Stimulated activated CD8-positive, alpha-beta memory T cell treated with anti-CD3 and anti-CD28 coated beads, Interleukin-15, amount 100 ng/mL, for 1 hour (primary cell): ENCODE measurements at places on chromosomes 3 and 15.

DNA sequence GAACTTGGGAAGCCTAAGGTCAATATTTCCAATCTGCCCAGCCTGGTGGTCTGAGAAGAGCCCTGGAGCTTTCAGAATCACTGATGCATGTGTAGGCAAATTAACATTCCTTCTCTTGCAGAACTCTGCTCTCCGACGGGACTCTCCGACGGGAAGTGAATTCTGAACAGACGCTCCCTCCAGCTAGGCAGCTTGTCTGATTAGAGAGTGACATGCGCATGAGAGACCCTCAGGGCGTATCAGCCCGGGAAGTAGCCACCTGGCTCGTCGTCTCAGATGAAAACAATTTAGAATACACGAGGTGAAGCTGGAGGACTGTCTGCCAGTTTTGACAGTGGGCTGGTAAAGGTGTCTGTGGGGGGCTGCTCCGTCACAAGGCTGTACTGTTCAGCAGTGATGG, 103.1 kb downstream of the DGKG start:
- DNase-seq, result no peak

DNA sequence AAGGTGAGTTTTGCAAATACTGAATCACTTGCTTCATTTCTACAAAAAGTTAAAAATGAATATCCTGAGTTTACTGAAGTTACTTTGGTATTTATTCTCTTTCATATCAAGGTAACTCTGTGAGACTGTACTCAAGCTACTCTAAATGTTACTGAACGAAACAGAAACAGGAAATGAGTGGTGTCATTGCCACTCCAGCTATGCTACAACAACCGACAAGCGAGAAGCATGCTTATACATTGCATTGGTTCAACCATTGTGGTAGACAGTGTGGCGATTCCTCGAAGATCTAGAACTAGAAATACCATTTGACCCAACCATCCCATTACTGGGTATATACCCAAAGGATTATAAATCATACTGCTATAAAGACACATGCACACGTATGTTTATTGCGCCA, 313.2 kb upstream of the THBS1 start:
- no peak for DNase-seq

DNA sequence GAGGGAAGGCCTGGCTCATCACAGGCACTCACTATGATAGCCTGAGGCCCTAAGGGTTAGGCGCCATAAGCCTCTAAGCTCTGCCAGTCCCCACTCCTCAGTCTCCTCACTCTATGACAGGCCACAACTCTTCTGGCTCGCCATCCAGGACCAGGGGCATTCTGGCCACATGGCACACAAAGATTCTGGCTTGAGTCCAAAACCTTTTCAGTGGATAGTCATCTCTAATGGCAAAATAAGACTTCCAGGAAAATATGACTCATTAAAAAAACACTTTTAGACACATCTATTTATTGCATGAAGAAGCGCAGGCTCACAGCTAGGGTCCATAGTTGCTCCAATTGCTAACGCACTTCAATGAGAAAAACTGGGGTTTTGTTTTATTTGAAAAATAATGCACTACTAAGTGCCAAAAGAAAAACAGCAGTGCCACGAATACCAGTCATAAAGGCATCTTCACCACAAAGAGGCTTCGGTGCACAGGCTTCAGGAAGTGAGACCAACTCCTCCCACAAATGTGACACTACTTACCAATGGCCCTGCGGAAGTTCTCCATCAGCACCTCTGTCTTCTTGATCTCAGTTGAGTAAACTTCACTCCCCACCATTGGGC, 11.1 kb downstream of the RUVBL1 start:
- DNase-seq, result no peak

- DNase-seq, result no peak
Measured at GRCh38 chr15:84606653-84607120, 5.9 kb downstream of the ZSCAN2 start.

DNA sequence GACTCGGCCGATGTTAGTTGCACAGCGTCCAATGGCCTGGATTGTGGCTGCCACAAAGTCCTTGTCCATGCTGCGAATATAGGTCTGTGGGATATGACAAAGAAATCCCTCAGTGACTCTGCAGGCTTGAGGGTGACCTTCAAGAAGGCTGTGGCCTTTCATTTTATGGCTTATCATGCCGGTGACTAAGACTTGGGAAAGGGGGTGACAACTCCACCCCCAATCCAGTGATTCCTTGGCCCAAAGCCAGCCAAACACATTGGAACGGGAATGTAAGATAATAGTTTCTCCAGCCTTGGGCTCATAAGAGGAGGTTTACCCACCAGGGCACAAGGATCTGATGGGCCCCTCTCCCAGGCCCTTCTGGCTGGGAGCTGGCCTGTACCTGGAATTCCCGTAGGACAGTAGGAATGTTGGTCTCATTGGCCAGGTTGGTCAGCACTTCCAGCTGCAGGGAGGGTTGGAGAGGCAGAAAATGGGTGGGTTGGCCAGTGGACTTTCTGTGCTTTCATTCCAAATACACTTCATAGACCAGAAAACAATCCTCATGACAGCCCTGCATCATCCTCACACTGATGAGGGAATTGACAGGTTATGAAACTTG, 30.7 kb upstream of the CPEB1 start:
- DNase-seq, result no peak
